Stimulated activated CD8-positive, alpha-beta memory T cell treated with anti-CD3 and anti-CD28 coated beads, Interleukin-4, amount 100 ng/mL, for 1 hour (primary cell): ENCODE measurements at places on chromosomes 5 and 9.

DNA sequence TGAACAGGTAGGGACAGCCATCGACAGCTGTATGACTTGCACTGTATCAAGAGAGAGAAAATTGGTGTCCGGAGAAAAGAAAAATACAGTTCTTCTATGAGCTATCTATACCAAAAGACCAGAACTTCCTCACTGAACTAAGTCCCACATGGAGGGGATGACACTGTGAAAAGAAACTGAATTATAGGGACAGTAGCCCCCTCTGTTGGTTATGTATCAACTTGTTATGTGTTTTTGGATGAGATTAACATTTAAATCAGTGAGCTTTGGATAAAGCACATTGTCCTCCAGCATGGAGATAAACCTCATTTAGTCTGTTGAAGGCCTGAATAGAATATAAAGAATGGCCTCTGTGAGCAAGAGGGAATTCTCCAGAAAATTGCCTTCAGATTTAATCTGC, 176.6 kb upstream of the SH3GL2 start:
- no peak for DNase-seq

- DNase-seq: no peak
These were observed 21.4 kb downstream of the SEMA4D start for GRCh38 chr9:89476546-89476945.

- no peak for DNase-seq
These were observed 1.4 kb downstream of the TBC1D13 start for GRCh38 chr9:128788445-128788844.

DNA sequence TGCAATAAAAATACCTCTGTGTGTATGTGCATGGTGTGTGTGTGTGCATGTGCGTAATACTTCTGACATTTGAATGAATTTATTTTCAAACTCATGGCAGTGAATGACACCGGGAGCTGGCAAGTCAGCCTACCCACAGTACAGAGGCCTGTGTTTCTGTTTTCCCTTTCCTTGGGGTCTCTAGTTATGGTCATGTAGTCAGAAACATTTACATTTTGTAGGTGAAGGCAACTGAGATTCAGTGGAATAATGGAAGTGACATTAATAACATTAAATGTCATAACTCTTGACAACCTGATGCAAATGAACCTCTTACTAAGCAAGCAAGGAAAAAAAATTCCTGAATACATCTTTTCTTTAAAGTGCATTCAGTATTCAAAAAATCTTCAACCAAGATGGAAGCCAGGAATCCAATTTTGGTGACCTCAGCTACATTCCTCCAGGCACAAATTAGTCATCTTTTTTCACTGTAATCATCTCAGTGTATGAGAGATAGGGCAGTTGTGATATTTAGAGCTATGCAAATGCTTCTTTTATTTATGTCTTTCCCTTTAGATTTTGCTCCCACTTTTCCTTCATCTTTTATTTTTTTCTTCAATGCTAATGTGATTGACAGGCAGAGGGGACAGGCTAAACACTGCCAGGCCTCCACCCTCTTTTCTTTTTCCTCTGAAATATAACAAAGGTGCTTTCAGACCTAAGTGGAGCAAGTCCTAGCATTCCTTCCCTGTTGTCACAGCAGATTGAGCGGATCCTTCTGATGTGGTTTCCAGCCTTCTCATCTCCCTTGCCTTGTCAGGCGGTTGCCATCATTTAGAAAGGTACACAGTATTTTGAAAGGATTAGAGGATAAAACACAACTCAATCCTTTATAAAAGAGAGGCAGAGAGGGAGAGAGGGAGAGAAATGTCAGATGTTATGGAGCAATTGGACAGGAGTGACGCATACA, 569.8 kb upstream of the ADAMTS16 start:
- no peak for DNase-seq

DNA sequence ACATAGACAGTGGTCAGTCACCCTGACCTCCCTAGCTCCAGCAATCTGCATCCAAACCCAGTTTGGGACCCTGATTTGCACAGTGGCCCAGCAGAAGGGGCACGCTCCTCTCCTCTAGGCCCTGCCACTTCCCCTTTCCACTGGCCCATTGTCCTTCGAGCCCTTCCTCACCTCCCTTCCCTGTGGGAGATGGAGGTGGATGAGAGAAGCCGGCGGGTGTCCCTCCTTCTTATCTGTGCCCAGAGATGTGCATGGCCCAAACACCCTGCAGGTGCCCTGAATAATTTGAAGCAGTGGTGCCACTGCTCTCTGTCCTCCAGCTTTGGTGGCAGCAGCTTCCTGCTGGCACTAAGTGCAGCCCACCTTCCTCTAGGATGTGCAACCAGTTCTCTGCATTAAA, 140.0 kb downstream of the BARX1 start:
- no peak for DNase-seq

DNA sequence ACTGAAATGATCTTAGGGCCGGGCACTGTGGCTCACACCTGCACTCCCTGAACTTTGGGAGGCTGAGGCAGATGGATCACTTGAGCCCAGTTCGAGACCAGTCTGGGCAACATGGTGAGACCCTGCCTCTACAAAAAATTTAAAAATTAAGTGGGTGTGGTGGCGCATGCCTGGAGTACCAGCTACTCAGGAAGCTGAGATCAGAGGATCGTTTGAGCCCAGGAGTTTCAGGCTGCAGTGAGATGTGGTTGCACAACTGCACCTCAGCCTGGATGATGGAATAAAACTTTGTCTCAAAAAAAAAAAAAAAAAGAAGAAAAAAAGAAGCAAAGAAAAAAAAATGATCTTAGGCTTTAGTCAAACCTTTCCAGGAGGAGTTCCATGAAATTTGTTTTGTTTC, 41.8 kb downstream of the MEF2C start:
- no peak for DNase-seq

DNA sequence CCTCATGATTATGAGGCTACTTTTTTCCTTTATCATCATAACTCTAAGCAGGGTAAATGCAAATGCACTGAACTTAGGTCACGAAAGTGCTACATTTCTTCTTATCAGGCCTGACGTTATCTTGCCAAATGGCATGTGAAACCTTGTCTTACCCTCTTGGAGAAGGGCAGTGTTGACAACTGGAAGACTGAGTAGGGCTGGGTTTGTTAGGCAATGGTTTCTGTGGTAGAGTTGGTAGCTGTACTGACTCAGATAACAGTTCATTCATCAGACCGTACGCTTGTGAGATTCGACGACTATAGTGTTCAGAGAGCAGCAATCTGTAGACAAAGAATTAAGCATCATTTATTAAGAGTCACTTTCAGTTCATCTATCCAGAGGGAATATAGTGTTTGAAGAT, 127.7 kb downstream of the CPLANE1 start:
- DNase-seq: no peak

GRCh38 chr5:160064995-160065614, 54.1 kb downstream of the PWWP2A start:
- DNase-seq: no peak

GRCh38 chr9:72734631-72735030, 213.2 kb downstream of the TMC1 start:
- DNase-seq: no peak
